ENCODE measurements at places on chromosomes 7 and 10.

DNA sequence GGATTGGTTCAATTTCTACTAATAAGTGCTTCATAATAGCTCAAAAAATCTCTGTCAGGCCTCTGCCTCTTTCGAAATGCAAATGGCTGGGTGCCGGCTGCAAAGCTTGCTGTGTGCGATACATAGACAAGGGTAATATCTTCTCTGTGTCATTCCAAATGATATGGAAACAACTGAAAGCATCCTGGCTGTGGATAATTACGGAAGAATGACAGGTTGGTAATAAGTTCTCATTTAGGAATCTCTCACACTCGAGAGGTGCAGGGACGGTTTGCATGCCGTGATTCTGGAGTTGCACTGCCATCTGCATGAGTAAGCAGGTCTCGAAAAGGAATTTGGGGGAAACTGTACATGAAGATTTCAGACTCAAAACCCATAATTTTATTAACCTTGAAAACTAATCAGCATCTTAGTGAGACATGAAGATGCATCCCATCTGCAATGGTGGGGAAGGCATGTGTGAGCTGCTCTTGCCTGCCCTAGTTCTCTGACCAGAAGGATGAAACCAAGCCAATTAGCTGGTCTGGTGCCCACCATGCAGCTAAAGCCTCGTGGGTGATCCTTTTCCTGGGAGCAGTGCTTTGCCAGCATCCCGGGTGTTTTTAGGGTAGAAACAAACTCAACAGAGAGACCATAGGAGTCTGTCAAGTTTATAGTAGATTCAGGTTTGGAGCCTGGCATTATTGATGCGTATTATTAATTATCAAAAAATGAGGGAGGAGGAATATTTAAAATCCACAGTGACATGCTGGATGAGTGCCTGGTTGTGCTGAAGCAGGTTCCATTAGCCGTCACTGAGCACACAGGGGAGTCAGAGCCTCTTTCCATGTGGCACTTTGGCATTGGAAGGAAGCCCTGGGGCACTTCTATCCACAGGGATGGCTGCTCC is 503.6 kb upstream of the MGMT start:
- DNase-seq = no peak

- DNase-seq = no peak
These were observed 57.1 kb upstream of the TM9SF3 start for GRCh38 chr10:96643920-96644319.

DNA sequence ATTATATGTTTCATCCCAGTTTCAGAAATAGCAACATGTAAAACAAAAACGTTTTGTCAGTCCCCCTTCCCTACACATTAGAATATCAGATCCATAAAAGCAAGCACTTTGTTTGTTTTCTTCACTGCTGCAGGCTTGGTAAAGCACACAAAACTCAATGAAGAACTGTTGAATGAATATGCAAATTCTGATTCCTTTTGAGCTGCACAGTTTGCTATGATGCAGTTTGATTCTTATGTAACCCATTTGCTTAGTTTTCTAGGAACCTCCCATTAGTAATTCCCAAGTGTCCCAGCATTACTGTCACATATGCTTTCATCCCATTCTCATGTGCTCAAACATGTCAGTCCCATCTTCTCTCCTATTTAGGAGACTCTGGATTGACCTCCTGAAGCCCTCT is 26.1 kb upstream of the CHCHD3 start:
- DNase-seq = no peak

GRCh38 chr10:24197263-24197662 is 11.7 kb upstream of the KIAA1217 start:
- DNase-seq = no peak

- DNase-seq = no peak
These were observed 45.0 kb downstream of the ARMH3 start for GRCh38 chr10:102010961-102011360.

- DNase-seq = no peak
These were observed 172.3 kb downstream of the PTPRN2 start for GRCh38 chr7:158415316-158415715.

- no peak for DNase-seq
These were observed 569.5 kb upstream of the LRRN3 start for GRCh38 chr7:110521357-110521911.

DNA sequence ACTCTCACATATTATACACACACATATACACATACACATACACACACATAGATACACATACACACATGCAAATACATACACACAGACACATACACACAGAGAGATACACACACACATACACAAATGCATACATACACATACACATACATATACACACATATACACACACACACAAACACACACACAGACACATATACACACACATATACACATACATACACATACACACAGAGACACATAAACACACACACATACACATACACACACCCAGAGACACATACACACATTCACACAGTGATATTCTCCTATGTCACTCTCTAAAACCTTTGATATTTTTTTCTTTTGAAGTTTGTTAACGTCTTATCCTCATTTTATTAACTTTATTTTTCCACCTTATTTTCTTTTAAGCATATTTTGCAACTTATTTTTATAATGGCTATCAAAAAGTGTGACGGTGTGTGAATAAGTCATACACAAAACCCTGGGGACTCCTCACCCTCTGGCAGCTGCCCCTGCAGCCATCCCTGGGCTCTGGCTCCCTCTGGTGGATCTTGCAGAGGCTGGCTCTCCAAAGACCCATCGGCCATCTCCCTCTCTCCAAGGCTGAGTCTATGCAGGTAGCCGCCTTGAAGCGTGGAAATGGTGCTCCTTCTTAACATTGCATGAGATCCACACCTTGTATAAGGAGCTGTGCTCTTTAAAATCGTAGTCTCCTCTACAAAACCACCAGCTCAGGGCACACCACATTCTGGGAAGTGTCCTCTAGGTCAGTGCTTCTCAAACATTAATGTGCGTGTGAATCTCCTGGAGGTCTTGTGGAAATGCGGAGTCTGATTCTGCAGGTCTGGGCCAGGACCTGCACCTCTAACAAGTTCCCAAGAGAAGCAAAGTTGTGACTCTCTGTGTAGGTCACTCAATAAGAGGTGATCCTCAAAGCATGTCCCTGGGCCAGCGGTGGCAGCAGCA is 4.1 kb upstream of the C10orf120 start:
- peak; percentile 36 for DNase-seq

GRCh38 chr7:73606801-73607691 is 17.3 kb downstream of the MLXIPL start:
- peak; percentile 71 for DNase-seq

GRCh38 chr10:44243851-44244510 is 140.9 kb downstream of the CXCL12 start:
- no peak for DNase-seq

DNA sequence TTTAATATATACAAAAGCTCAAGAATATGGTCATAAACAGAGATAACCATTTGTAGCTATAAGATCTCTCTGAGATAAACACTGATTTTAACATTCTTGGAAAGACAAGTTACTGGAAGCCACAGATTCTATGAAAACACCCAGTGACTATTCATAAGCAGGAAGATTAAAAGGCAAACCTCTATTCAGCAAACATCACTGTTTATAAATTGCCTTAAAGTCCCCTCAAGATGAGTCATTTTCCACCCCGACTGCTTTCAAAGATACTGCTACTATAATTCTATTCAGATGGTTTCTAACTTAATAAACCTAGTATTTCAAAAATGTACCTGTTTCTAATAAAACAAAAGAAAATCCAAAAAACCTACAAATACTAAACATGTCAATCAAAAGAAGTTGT is 21.0 kb downstream of the TM9SF3 start:
- no peak for DNase-seq

DNA sequence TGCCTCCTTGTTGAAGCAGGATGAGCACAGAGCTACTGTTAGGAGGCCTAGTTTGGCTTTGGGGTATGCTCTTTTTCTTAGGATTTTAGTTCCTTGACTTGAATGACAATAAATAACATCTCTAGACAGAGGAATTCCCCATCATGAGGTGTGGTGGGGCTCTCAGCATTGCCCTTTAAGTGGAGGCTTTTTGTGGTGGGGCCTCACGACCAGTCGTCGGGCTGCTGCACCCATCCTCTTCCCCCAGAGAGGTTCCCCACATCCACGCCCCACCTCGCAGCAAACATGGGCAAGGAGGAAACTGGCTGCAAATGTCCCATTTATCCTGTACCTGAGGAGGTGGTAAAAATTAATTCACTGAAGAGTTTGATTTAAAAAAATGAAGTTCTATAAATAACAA is 36.1 kb upstream of the TARP start:
- DNase-seq = no peak

DNA sequence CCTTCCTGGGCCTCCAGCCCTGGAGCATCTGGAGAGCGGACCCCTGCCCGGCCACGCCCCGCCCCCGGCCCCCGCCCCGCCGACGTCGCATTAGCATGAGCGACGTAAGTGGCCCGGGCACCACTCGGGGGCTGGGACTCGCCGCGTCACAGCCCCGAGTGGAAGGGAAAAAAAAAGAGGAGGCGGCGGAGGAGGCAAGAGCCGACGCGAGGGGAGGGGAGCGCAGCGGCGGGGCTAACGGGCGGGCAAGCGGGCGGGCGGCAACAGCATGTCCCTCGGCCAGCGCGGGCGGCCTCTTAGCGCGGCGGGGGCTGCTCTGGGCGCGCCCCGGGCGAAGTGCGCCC is at the start of gene SLC18A3:
Gene SLC18A3, plus strand, starts transcription at position 197 of the 344 bp plus-strand sequence. CDS start 431 bp downstream, outside the sequence.
- DNase-seq = no peak
